ENCODE measurements at places on chromosomes 2 and 18.

DNA sequence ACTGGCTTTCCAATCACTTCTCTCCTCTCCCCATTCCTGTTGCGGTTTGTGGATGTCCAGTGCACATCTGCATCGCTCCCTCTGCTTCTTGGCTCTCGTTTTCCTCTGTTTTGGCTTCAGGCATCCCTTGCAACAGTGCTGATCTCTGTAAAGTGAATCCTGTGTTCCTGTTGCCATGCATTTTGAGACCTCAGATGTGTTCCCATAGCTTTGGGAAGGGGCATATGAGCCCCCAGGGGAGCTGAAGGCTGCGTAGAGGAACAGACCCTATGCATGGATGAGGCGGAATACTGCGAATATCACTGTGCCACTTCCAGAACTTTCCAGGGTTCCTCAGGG is 168.4 kb upstream of the HAAO start:
- no peak for DNase-seq

GRCh38 chr2:106115250-106115649 is 78.9 kb downstream of the UXS1 start:
- DNase-seq, result no peak

DNA sequence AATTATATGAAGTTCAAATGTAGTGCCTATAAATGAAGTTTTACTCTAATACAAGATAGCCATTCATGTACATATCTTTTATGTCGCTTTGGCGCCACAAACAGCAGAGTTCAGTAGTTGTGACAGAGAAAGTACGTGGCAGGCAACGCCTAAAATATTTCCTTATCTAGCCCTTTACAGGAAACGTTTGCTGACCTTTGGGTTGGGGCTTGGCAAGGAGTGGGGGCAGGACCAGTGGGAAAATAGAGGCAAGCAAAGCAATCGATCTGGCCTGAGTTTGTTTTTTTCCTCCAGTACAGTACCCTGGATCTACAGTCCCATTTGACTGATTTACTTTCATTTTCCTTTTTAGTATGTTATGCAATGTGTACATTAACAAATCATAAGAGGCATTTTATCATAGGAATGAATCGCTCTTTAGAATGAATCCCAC is 13.1 kb downstream of the CCDC68 start:
- no peak for DNase-seq

GRCh38 chr2:191187105-191187829 is 36.5 kb upstream of the STAT4 start:
- no peak for DNase-seq

- DNase-seq, result no peak
Observed at GRCh38 chr18:79400591-79401381, 5.1 kb downstream of the NFATC1 start.

DNA sequence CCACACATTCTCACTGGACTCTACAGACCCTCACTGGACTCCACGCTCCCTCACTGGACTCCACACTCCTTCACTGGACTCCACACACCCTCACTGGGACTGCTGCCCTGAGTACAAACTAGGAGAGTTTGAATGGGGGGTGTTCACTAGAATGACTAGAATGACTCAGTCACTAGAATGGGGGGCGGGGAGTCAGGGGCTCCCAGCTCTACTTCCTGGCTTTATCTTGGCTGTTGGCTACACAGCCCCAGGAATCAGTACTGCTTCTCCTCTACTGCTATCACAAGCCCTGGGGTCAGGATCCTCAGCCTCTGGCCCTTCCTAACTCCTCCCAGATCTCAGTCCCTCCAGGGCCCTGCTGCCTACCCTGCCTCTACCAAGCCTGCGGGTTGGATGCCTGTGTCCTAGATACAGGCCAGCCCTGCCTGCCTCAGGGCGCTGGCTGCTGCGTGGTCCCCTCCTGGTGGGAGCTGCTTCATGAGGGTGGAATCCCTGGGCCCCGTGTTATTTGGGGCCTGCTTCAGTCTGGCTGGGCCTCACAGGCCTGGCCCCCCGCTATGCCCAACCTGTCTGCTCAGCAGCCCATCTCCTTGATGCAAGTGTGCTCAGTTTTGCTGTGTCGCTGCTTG is 7.8 kb downstream of the PTMA start:
- no peak for DNase-seq

Measured in C1 segment of cervical spinal cord (tissue), 14 donors.